Stimulated activated CD4-positive, alpha-beta T cell treated with anti-CD3 and anti-CD28 coated beads, Interleukin-1b, Interleukin-23, amount 100 ng/mL, for 4 hours (primary cell): ENCODE measurements at places on chromosomes 1 and 21.

GRCh38 chr21:15319727-15320126 lies 254.9 kb upstream of the NRIP1 start:
- DNase-seq, result no peak

GRCh38 chr1:86226204-86226603 lies 69.6 kb upstream of the COL24A1 start:
- no peak for DNase-seq

GRCh38 chr1:86394416-86394815 lies 1.7 kb downstream of the ODF2L start:
- DNase-seq, result no peak

DNA sequence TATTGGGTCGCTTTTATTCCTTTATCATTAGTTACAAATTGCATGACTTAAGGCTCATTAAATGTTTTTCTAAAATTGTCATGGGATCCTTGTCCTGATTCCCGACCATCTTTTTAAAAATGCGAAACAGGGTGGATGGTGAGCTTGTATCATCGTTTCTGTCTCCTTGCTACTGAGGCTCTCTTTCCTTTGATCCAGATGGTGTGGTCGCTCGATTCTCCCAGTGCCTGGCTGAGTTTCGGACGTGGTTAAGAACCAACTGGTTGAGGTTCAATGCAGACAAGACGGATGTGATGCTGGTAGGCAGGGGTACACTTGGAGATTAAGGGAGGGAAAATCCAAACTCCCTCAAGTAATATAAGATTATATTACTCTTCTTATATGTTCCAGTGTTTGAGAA lies 1.2 kb downstream of the MIER1 start:
- DNase-seq, result no peak

DNA sequence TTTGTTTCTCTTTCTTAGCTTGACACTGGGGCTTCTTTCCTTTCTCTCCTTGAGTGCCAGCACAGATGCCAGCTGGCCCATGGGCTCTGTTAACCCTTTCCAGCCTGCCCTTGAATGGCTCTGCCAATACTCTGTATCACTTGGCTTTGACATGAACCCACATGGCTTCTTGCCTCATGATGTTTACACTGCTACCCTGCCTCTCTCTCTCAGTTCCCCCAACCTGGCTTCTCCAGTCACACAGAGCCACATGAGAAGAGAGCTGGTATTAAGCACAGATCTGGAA lies 262.4 kb downstream of the OMA1 start:
- DNase-seq, result no peak

DNA sequence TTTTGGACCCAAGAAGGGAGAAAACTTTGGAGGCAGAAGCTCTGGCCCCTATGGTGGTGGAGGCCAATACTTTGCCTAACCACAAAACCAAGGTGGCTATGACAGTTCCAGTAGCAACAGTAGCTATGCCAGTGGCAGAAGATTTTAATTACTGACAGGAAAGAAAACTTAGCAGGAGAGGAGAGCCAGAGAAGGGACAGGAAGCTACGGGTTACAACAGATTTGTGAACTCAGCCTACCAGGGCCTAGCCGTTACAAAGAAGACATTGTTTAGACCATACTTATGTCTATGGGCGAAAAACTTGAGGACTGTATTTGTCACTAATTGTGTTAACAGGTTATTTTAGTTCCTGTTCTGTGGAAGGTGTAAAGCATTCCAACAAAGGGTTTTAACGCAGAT lies 10.4 kb upstream of the ACOT11 start:
- no peak for DNase-seq

DNA sequence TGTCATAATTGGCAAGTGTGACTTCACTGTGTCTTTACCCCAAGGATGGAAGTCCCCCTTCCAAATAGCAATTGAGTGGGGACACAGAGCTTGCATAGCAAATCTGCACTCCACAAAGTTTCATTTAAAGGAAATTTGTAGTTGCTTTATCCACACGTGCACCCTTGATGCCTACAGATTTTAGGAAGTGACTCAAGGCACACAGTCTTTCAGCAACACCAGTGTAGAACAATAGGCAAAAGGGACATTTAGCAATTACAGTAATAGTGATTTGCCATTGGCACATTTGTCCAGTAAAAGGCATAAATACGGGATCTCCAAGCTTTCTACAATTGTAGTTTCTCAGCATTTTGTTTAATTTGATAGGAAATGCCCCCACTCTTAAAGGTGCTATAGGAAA lies 43.4 kb upstream of the KAZN start:
- no peak for DNase-seq

DNA sequence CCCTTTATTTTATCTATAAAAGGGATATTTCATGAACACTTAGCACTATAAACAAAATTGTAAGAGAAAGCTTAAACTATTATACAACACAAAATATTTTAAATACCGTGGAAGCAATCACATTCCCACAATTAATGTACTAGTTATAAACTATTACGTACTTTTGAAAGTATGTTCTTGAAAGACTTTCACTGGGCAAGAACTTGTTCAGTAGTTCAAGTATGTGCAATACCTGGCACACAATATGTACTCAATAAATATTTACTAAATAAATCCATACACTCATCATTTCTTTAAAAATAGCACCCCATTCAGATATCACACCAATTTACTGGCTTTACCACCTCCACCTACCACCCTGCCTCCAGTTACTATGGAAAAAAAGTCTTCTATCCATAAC lies 12.6 kb upstream of the FMO2 start:
- no peak for DNase-seq

- DNase-seq, result no peak
These were observed 30.1 kb downstream of the SGIP1 start for GRCh38 chr1:66563941-66564630.

DNA sequence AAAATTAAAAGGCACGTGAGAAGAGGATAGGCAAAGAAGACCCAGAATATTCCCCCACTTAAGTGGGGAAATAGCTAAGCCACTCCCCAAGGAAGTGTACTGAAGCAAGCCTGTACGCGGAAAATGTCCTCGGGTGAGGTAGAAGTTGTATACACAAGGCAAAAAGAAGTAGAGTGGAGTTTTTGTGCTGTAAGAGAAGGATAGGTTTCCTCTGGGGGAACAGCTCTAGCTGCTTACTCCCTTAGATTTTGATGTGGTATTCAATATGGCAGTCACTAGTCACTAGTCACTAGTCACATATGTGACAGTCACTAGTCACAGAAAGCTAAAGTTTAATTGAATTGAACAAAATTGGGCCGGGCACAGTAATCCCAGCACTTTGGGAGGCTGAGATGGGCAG lies 7.6 kb downstream of the TXNIP start:
- DNase-seq, result no peak

GRCh38 chr1:241356519-241357365 lies at the start of gene RGS7:
TSS of gene RGS7 (minus strand) at chr1:241357205.
- no peak for DNase-seq

GRCh38 chr1:199898654-199899053 lies 128.9 kb upstream of the NR5A2 start:
- no peak for DNase-seq

GRCh38 chr1:248828845-248829244 lies 3.1 kb upstream of the SH3BP5L start:
- no peak for DNase-seq

GRCh38 chr1:43781574-43781973 lies 74.2 kb downstream of the ST3GAL3 start:
- no peak for DNase-seq

- peak; percentile 76 for DNase-seq
These were observed 78.0 kb downstream of the STUM start for GRCh38 chr1:226626577-226626956.

DNA sequence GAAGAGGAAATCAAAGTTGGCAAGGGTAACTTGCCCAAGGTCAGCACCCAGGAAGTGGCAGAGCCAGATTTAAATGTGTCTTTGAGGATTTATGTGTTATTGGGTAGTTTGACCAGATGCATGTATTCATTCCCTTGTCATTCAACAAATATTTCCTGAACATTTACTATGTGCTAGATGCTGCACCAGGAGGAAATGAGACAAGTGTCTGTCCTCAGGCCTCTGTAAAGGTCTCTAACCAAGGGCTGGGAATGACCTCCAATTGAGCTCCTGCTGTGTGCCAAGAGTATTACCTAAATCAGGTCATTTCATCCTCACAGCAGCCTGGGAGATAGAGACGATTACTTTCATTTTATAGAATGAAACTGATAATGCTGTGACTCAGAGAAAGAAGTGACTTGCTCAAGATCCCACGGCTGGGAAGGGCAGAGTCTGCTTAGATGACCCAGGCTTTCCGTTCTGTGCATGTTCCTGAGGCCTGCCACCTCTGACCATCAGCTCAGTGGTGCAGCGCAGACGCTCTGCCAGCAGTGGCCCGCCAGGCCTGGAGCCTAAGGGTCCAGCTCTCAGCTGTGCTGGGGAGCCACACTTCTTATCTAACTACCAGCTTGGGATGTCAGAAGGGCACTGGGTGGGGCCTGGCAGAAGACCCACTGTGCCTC lies 3.5 kb upstream of the TTC22 start:
- DNase-seq, result no peak

GRCh38 chr1:183806675-183807074 lies 1.8 kb downstream of the RGL1 start:
- DNase-seq, result no peak

DNA sequence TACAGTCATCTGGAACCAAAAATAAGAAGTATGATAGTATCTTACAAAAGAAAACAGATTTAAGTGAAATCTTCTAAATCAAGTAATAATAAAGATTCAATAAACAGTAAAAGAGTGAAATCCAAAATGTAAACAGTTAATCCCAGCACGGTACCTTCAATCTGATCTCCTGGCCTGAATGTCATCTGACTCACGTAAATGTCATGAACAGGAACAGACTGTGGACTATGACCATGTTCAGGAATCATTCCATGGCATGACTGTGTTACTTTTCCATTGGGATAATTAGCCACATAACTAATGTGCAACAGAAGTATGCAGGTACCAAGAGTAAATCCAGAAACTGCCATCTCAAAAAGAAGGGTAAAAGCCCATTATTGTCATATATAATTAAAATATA lies 18.0 kb downstream of the FRRS1 start:
- DNase-seq, result no peak

- DNase-seq, result no peak
These were observed 107.6 kb upstream of the ETV3 start for GRCh38 chr1:157245823-157246222.

DNA sequence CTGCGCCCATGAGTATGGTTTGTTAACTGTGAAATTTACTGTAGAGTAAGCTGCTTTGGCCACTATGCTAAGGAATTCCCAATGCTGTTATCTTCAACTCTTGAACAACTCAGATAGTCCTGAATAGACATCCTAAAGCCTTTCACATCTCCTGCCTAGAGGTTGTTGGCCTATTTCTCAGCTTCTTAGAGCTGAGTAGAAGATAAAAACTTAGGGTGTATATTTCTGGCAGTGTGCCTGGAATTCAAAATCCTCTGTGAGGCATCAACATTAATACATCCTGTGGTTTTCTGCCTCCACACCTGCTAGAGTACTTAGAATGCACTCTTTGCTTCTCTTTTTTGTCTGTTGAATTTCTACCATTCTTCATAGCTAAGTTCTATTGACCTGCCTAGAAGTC lies 45.8 kb upstream of the RC3H1 start:
- no peak for DNase-seq

- no peak for DNase-seq
These were observed 26.4 kb upstream of the EVA1B start for GRCh38 chr1:36349839-36350238.

DNA sequence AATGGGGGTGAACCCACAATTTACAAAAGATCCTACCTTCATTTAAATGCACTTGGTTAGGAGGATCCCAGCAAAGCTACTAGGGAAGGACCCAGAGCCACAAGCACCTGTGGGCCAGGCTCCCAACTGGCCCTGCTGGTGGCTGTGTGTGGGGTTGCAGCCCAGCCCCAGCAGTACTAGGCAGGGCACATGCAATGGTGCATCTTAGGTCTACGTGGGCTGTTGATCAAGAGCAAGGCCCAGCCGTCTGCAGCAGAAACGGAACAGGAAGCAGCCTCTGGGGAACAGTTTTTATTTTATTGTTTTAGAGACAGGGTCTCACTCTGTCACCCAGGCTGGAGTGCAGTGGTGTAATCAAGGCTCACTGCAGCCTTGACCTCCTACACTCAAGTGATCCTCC lies 134.1 kb upstream of the RAB4A start:
- no peak for DNase-seq

- DNase-seq, result no peak
These were observed 247.2 kb downstream of the DUSP10 start for GRCh38 chr1:221494670-221495069.

- no peak for DNase-seq
These were observed 141.3 kb downstream of the ATG4C start for GRCh38 chr1:62924983-62925790.

GRCh38 chr1:110452330-110452729 lies 1.4 kb downstream of the PROK1 start:
- no peak for DNase-seq

DNA sequence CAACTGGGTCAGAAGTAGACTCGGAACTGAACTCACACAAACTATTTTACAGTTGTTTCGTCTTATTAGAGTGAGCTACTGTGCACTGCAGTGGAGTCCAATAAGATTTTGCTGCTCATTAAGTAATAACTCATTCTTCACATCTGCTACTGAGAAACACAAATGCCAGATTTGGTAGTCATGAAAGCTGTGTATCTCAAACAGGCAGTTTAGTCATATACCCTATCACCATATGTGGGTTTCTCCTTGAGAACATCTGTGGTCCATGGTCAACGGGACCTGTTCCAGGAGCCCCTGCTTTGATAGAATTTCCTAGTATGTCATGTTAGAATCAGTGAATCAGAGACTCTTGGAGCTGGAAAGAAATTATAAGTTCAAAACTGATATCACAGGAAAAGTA lies 60.4 kb downstream of the ALG14 start:
- no peak for DNase-seq
